ENCODE measurements at places on chromosomes 5 and 9.

DNA sequence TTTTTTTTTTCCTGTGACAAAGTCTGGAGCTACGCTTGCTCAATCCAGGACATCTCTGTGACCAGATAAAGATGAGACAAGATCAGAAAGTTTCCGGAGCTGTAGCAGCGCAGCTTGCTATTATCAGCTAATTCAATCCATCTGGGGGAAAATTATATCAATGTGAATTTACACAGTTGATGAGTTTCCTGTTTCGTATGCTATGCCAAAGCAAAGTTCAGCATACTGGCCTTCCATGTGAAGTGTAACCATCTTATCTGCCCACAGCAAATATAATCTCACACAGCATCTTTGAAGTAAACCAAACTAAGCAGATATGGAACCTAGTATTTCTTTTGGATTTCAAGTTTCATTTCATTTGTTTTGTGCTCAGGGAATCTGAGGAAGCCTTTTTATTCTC is 1767.7 kb downstream of the EFNA5 start:
- no peak for DNase-seq

- DNase-seq: no peak
Observed at GRCh38 chr5:75055727-75056144, 3.4 kb upstream of the GCNT4 start.

- DNase-seq: no peak
Observed at GRCh38 chr9:346111-346571, 131.5 kb downstream of the DOCK8 start.

GRCh38 chr5:138936968-138937345 is 61.8 kb upstream of the LRRTM2 start:
- DNase-seq: no peak

DNA sequence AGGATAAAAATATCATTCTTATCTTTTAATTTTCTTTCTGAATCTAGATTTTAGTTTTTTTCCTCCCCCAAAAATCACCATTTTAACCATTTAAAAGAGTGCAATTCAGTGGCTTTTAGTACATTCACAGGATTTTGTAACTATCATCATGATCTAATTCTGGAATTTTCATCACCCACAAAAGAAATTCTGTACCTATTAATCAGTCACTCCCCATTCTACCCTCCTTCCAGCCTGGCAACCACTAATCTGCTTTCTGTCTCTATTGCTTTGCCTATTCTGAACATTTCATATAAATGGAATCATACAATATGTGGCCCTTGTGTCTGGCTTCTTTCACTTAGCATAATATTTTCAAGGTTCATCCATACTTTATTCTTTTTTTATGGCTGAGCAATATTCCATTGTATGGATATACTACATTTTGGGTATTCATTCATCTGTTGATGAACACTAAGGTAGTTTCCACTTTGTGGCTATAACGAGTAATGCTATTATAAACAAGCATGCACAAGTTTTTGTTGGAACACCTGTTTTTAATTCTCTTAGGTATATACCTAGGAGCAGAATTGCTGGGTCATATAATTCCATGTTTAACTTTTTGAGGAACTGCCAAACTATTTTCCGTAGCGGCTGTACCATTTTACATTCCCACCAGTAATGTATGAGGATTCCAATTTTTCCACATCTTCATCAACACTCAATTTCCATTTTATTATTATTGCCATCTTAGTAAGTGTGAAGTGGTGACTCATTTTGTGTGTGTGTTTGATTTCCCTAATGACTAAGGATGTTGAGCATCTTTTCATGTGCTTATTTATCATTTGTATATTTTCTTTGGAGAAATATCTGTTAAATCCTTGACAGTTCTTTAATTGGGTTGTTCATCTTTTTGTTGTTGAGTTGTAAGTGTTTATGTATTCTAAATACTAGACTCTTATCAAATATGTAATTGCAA is 340.3 kb downstream of the CWC27 start:
- no peak for DNase-seq

- DNase-seq: no peak
Observed at GRCh38 chr5:80644900-80645299, 9.6 kb upstream of the MSH3 start.

GRCh38 chr5:6468104-6468503 is 19.4 kb downstream of the UBE2QL1 start:
- DNase-seq: no peak

- DNase-seq: peak; percentile 33
Observed at GRCh38 chr5:154444556-154445421, 1.0 kb upstream of the SAP30L start.

- DNase-seq: no peak
Observed at GRCh38 chr9:105828171-105828570, 133.8 kb downstream of the TMEM38B start.

DNA sequence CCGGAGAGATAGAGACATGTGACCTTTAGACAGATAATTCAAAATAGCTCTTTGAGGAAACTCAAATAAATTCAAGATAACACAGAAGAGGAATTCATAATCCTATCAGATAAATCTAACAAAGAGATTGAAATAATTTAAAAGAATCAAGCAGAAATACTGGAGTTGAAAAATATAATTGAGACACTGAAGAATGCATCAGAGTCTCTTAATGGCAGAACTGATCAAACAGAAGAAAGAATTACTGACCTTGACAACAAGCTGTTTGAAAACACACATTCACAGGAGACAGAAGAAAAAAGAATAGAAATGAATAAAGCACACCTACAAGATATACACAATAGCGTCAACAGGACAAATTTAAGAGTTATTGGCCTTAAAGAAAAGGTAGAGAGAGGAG is 40.4 kb upstream of the DEPDC1B start:
- DNase-seq: no peak

- DNase-seq: no peak
Observed at GRCh38 chr9:83497441-83497840, 40.8 kb downstream of the FRMD3 start.

GRCh38 chr9:85420750-85421149 is 321.0 kb downstream of the AGTPBP1 start:
- DNase-seq: no peak

DNA sequence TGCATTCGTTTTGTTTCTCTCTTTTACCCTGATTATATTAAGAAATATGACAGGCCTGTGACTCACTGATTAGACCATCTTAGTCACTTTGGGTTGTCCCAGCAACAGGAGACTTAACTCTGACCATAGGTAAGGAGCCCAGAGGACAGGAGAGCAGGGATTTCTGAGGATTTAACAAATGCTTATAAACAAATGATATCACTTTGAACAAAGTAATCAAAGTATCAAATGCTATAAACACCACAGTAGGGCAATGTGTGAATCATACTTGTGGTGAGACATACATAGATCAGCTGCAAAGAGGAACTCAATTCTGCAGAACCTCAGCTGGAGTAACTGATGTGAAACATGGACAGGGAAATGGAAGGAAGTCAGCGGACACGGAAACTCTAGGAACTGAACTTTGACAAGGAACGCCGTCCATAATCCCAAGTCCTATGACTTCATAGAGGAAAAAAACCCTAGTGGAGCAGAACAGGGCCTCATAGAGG is 190.6 kb upstream of the MSX2 start:
- no peak for DNase-seq

- DNase-seq: no peak
Observed at GRCh38 chr9:24738421-24738961, 192.8 kb upstream of the IZUMO3 start.

GRCh38 chr9:11158676-11159075 is 545.9 kb upstream of the PTPRD start:
- no peak for DNase-seq

DNA sequence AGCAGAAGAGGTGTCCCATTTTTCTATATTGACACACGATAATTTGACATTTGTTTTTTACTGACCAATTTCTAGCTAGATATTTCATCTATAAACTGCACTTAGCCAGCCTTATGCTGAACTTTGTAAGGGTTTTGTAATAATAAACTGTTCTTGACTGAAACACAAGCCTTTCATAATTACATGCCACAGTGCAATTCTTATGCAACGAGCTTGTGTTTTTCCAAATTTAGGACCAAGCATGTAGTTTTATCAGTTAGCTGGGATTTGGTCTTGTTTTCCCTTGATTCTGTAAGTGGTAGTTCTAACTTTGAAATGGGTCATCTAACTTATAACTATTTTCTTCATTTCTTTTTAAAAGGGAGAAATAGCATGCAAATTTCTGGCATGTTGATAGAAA is 1.3 kb upstream of the LURAP1L start:
- DNase-seq: no peak

DNA sequence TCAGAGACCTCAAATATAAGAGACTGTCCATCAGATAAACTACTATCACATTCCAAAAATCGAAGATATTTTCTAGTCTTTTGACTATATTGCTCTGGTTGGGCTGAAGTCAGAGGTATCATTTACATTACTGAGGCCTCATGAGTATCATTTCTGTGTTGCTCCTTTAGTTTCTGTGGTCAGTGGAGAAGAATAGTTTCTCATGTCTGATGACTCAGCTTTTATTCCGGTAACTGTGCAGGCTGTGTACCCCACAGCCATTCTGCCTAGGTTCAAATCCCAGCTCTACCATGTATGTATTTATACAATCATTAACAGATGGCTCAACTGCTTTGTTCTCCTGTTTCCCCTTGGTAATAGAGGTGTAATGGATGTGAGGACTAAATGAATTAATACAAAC is 179.3 kb downstream of the ALDH1A1 start:
- DNase-seq: no peak

GRCh38 chr9:2267181-2267745 is 252.1 kb downstream of the SMARCA2 start:
- DNase-seq: peak; percentile 58

DNA sequence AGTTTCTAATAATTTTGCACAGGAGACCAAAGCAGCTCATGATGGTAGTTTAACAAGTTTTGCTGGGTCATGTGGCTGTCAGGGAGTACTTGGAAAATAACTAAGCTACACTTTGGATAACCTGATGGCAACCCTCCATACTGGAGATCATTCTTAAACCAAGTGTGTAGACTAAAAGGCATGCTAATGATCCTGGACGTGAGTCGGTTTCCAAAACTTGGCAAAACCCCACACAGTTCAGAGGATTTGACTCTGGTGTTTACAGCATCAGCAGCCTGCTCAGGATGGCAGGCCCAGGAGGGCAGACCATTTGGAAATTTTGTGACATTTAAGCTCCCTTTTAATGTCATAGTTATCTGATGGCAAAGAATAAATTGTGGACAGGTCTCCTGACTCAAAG is 196.5 kb upstream of the EFNA5 start:
- DNase-seq: no peak

- DNase-seq: no peak
Observed at GRCh38 chr9:68730570-68731235, 25.7 kb downstream of the PIP5K1B start.

- no peak for DNase-seq
Observed at GRCh38 chr5:100898504-100899346, 4.4 kb downstream of the ST8SIA4 start.

GRCh38 chr5:123545506-123545905 is 33.5 kb downstream of the CSNK1G3 start:
- no peak for DNase-seq

- DNase-seq: no peak
Observed at GRCh38 chr5:22908129-22908528, 55.0 kb upstream of the CDH12 start.

DNA sequence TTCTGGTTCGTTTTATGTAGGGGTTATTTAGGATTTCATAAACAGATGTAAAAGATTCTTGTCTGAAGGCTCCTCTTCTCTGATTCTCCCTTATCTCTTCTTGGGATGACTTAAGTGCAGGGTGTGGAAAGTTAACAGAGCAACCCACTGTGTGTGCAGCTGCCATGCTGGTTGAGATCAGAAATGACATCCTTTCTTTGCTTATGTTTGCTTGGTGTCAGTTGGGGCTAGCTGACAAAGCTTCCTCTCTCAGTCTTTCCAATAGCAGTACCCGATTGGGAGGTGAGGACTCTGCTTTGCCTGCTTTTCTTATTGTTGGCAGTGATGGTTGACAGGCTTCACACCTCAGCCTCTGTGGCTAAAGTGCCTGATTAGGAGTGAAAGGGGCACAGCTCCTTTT is 26.5 kb downstream of the OGN start:
- DNase-seq: no peak

- no peak for DNase-seq
Observed at GRCh38 chr9:76643399-76644117, 120.7 kb upstream of the PCA3 start.

GRCh38 chr5:14491015-14491915 is 90.3 kb upstream of the OTULINL start:
- DNase-seq: peak; percentile 61

DNA sequence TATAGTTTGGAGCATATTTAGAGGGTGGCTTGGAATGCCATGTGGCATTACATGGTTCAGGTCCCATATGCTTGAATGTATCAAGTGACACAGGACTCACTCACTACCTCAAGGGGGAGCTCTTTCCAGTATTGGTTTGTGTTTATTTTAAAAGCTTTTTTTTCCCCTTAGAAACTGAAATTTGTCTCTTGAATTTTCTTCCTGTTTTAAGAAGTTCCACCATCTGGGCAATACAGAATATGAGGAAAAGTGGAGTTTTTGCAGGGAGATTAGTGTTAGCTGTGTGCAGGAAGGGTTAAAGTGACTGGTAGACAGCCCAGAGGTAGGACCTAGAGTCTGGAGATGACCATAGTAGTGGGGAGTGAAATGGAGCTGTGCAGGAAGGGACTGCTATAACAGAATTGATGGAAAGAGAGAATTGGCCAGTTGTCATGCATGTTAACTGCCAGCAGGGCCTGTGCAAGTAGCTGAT is 36.6 kb downstream of the CTNNA1 start:
- no peak for DNase-seq

GRCh38 chr9:114469091-114469853 is 36.0 kb downstream of the WHRN start:
- no peak for DNase-seq

DNA sequence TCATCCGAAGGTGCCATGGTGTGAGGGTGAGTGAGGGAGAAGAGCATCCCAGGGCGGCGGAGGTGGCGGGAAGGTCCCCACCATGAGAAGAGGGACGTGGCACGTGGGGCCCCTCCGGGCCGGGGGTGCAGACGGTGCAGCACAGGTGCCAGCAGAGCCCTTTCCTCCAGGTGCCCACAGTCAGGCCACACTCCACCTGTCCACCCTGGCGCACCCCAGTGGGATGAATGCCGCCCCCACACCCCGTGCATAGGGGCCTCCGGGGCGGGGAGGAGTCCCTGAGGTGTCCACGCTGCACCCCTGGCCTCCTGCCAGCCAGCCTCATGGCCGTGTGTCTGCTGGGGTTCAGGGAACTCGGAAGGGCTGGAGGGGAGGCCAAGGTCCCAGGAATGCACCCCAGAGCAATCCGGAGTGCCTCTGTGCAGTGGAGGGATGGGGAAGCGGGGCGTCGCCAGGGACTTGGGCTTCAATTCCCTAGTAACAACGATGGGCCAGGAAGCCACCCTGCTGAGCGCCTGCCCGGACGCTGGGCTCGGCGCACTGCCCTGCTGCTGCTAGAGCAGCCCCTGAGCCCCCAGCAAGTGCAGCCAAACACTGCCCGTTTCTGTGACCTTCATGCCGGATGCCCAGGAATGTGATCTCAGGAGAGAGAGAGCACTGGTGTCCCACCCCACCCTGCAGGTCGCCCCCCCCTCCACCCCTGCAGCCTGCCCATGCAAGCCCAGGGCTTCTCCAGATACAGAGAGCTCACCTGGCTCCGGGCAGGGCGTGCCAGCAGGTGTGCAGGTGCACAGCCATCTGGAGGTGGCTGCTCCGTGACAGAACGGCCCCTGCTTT is 8.8 kb upstream of the NACC2 start:
- no peak for DNase-seq

- DNase-seq: no peak
Observed at GRCh38 chr9:80502306-80502705, 930.5 kb downstream of the TLE4 start.

All from left ventricle myocardium superior (tissue), 1 donor.